NCI-H2029 (cell line): ENCODE measurements at places on chromosomes 1 and 21.

GRCh38 chr1:232487236-232487635, 142.7 kb downstream of the SIPA1L2 start:
- DNase-seq: no peak

DNA sequence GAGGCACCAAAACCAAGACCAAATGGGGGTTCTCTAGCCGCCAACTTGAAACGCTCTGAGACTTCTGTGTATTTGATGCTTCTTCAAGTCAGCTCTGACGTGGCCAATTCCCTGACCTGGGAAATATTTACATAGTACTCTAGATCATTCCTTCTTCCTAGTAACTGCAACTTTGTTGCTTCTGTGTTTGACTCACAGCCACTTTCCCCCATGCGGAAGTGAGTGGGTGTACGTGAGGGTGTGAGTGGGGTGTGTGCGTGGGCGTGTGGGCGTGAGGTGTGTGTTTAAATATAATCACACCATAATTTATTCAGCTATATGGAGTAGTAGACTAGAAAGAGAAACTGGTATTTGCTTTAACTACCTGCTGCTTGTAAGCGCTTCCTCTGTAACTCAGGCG, 111.0 kb downstream of the TAS1R2 start:
- no peak for DNase-seq

GRCh38 chr1:31580891-31581603, 4.7 kb downstream of the TINAGL1 start:
- DNase-seq: no peak

- peak; percentile 11 for DNase-seq
These were observed 107.7 kb downstream of the CLDN17 start for GRCh38 chr21:30058928-30059327.

DNA sequence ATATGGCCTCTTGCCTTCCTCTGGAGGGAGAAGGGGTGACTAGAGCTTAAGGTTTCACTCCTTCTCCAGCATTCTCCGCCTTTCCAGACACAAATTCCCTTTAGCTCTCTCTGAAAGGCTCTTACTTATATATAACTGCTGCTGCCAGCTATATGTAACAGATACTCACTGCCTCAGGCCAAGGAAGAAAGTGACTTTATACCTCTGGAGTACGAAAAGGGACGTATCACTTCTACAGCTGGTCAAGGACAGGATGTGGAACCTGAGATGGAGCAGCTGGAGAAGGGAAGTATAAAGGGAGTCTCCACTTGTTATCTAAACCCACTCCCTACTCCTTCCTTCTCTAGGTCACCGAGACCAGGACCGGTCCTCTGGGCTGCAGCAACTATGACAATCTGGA, 102.4 kb downstream of the BRINP2 start:
- DNase-seq: no peak

DNA sequence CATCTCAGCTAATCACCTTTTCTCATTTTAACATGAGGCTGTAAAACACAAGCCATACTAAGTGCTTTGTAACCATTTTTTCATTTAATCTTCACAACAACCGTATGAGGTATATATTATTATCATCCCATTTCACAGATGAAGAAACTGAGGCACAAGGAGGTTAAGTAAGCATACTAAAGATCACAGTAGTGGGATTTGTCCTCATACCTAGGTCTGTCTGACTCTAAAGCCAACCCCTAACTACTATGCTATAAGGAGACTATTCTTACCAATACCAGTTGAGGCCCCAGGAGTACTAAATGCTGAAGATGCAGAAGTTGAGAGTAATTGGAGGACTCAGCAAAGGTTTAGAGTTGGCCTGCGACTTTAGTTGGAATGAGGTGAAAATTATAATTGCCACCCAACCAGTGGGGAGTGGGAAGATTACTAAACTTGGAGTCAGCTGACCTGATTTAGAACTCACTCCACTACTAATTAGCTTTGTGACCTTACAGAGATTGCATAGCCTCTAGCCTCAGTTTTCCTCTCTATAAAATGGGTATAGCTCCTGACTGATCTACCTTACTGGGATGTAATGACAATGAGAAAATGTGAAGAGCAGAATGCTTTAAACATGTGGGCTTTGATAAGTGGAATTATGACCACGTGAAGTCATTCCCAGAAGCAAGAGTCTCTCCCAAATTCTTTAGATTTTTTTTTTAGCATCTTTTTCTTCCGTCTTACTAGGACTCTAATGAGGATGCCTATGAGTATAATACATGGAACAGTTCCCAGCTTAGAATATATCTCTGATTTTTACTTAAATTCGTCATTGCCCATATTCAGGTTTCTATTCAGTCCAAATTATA, 85.8 kb upstream of the IPO9 start:
- no peak for DNase-seq

GRCh38 chr1:171506525-171507304, 21.4 kb downstream of the PRRC2C start:
- DNase-seq: no peak

DNA sequence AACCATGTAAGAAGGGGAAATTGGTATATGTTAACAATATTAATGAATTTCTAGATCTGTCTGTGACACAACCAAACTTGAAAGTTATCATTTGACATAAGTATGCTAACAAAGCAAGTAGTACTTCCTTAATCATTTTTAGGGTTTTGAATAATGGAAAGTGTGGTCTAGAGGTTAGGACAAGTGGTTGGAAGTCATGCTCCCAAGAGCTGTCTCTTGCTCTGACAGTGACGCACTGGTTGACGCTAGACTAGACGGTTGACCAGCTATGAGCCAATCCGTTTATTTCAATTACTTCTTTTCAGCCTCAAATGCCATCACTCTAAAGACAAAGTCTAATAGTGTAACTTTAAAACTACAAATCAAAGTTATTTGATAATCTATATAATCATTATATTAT, 20.7 kb upstream of the RGS1 start:
- no peak for DNase-seq

GRCh38 chr1:34928699-34929496, 552 bp downstream of the DLGAP3 start:
- DNase-seq: no peak

DNA sequence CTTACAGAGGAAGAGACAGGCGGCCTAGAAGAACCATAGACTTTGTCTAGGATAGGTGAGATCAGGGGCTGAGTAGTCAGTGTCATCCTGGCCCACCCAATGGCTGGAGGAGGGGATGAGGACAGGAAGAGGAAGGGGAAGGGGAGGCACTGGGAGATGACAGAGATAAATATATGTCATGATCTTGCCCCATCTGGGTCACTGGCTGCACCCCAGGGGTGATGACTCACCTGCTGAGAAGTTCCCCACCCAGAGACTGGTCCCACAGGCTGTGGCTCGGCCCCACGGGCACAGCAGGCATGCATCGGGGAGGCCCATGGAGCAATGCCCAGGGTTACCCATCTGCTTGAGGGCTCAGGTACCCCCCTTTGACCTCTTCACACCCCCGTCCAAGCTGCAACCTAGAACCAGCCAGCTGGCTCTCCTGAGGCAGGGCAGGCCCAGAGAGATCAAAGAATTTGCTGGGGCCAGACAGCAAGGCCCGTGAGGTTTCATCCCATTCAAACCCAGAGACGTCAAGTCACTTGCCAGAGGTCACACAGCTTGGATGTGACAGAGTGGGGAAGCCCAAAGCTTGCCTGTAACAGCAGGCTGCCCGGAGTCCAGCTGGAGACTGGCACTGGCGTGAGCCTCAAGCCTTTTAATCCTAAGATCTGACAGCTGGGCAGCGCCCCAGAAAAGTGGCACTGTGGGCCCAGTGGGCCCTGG, 34.7 kb upstream of the CASZ1 start:
- DNase-seq: no peak

DNA sequence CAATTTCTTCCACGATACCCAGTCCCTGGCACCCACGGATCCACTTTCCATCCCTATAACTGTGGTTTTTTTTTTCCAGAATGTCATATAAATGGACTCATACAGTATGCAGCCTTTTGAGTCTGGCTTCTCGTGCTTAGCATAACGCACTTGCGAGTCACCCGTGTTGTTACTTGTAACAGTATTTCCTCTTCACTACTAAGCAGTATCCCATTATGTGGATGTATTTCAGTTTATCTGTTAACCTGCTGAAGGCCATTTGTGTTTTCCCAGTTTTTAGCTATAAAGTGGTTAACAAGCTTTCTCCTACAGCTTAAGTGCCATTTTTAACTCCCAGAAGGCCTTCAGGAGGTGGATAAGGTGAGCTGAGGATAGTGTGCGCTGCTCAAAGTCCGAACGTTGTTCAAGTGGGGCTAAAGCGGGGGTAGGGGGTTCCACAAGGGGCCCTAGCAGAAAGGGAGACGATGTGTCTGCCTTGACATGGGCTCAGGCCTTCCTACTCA, 829 bp downstream of the ADAR start:
- DNase-seq: no peak

DNA sequence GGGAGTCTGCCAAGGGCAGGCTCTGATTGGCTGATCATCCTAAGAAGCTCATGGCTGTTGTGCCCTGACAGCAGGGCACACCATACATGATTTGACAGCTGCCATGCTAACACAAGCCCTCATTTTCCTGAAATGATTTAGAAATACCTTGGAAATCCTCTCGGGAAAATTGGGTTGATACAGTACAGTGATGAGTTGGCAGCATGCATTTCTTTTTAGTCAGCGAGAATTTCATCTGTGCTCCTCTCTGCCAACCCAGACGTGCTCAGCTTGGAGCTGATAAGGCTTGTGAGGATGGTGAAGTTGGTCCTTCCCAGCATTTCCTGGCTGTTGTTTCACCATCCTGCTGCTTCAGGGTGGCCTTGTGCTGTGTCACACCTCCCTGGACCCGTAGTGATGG, 22.6 kb upstream of the KCNQ4 start:
- no peak for DNase-seq

- no peak for DNase-seq
These were observed 450.4 kb downstream of the MATN1 start for GRCh38 chr1:30273021-30273325.

DNA sequence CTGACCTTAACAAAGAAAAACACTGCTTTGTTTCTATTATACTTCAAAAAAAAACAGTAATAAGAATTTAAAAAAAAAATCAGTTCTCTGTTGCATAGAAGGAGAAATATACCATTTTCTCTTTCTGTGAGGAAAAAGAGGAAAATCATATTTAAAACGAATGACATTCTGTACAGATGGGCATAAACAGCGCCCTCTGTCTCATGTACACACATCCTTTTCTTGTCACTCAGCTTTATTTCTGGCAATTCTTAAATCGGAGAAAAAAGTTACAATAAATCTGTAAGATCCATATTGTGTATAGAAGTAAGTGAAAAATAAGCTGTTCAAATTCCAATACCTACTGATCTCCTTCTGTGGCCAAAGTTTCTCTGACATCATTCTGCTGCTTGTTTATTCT, 245.4 kb downstream of the SMYD3 start:
- DNase-seq: no peak

- no peak for DNase-seq
These were observed 143.2 kb upstream of the CSF3R start for GRCh38 chr1:36625935-36626310.

DNA sequence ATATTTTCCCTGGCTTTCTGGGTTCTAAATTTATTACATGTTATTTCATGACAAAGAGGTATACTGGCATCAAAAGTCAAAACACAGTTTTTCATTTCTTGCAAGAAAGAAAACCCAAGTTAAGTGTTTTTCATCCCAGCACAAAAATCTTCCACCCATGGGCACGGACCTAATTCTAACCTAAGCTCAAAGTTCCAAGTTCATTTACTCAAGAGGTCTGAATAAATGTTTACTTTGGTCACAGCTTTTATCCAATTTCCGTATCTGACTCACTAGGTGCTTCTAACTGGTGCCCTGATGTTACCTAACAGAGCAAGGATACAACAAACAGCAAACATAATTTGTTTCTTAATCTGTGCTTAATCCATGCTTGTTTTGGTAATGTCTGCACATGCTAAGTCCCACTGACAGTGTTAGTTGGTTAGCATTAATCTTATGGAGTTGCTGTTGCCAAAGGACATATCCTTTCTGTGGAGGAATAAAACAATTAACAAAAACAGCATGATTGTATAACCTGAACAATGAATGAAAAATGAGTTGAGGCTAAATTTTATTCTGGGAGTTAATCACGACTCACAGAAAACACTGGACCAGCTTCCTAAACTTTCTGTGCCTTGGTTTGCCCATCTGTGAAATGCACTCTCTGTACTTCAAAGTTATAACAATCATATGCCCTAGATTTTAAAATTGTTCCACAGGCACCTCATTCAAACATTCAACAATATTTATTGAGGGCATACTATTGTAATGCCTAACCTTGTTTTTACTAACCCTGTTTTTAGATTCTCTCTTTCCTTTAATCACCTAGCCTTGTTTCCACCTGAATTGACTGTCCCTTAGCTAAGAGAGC, 4.2 kb upstream of the CHD1L start:
- no peak for DNase-seq

DNA sequence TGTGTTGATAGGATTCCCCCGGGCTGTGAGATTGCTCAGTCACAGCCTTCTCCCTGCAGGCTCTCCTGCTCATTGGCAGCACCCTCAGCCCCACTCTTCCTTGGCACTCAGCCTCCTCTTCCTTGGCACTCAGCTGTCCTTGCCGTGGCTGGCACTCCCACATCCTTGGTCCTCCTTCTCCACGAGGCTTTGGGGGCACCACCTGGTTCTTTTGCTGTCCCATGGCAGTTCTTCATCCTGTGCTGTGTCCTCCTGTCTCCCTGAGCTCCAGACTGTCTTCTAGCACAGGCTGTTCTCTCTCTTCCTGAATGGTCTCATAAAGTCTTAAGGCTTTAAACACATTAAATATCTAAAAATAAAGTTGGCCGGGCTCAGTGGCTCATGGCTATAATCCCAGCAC, 27.0 kb downstream of the PKNOX1 start:
- no peak for DNase-seq

GRCh38 chr1:180187626-180188025, 33.0 kb downstream of the QSOX1 start:
- DNase-seq: no peak

GRCh38 chr1:79131626-79132025, 125.1 kb upstream of the ADGRL4 start:
- DNase-seq: no peak

- DNase-seq: peak; percentile 63
These were observed 122.2 kb upstream of the HOOK1 start for GRCh38 chr1:59692591-59692990.

DNA sequence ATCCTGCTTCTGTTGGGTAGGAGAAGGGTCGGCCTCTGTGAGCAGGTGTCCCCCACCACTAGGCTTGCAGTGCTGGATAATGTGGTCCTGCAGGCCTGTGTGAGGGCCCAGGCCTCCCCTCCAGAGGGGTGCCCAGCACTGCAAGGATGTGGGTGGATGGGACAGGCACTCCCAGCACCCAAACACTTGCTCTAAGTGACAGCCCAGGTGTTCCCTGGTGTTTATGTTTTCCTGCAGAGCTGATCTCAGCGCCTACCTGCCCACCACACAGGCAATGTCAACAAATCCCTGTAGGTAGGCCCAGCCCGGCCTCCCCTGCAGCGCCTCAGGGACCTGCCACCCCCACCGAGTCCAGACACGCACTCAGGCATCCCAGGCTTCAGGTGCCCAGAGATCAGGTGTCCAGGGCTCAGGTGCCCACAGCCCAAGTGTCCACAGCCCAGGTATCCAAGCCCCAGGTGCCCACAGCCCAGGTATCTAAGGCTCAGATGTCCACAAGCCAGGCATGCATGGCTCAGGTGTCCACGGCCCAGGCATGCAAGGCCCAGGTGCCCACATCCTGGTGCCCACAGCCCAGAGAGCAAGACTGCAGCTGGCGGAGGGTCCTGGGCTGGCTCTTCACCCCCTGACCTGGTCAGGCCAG, 59.2 kb downstream of the WNT9A start:
- no peak for DNase-seq
